ENCODE measurements at places on chromosomes 12 and 14.
A peak's percentile ranks its signal among the peaks of the same experiment; 100 is the strongest.

- H3K27ac ChIP-seq, result no peak overlapping the region
- H3K4me1 ChIP-seq, result no peaks in the 10 kb centered on the region
- no peak for DNase-seq
- no peaks in the 10 kb centered on the region for H3K27me3 ChIP-seq
- H3K4me3 ChIP-seq, result no peak overlapping the region
- H3K36me3 ChIP-seq, result no peaks in the 10 kb centered on the region
These were observed 12.2 kb upstream of the KLC1 start for GRCh38 chr14:103616635-103617300.

DNA sequence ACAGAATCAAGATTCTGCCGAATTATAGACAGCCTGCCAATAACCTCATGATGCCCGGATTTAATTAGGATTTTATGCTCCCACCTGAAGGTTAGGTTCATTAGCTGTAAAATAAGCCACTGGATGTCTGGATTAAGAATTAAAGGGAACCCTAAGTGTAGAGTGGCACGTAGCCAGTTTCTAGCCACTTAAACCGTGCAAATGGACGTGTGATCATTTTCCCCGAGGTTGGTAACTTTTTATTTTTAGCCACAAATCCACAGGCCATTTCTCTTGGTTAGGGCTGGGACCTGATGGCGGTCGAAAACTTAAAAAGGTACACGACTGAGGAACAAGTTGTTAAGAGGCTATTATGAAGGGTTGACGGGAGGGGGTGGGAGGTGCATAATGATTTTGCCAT is 127.3 kb upstream of the TMPO start:
- H3K27me3 ChIP-seq, result no peaks in the 10 kb centered on the region
- H3K4me1 ChIP-seq, result no peaks in the 10 kb centered on the region

DNA sequence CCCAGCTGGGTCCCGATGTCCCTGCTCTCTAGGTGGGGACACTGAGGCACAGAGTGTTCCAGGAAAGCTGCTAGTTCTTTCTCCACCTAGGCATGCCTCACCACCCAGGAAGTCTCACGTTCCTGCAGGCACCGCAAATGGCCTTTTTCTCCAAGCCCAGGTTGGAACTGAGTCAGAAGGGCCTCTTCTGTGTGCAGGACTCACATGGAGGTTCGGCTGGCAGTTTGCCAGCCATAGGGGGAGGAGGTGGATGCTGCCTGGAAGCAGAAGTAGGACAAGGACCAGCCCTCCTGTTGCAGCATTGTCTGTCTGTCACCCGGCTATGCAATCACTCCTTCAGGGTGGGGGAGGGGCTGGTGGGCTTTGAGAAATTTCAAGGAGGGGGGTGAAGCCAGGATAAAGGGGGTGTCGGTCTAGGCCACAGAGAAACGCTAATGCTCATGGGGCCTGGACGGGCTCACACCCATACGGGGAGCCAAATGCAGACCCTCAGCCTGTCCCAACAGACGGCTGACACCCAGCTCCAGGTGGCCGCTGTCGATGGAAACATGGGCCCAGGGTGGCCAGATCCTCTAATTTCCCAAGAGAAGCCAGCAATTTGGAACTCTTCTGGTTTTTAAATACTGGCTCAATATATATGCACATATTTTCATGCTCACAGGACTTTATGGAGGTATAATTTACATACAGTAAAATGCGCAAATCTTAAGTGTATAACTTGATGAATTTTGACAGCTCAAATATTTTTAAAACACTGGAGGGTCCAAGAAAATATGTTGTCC is 120.5 kb downstream of the PHETA1 start:
- DNase-seq, result no peak
- no peaks in the 10 kb centered on the region for H3K27me3 ChIP-seq
- H3K4me1 ChIP-seq, result no peaks in the 10 kb centered on the region
- no peak overlapping the region for H3K27ac ChIP-seq
- no peaks in the 10 kb centered on the region for H3K36me3 ChIP-seq

DNA sequence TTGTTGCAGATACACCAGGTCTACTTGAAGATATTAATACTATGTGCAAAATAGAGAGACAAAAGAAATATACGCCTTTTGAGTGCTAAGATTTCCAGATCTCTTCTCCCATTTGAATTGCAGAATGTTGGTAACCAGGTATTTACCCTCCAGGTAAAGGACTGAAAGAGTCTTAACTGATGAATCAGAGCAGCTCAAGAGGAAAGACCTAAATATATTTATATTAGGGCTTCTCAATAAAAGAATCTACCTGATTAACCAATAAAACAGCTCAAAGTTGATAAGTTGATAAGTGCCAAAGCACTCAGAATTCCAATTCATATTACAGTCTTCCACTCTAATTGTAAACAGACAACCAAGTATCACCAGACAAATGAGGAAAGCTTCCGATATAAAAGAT is 59.2 kb downstream of the ZNF641 start:
- no peak overlapping the region for H3K4me3 ChIP-seq
- no peak for DNase-seq

GRCh38 chr14:105059035-105059924 is 6.0 kb downstream of the GPR132 start:
- peak overlapping the region; percentile 81 for H3K27ac ChIP-seq
- DNase-seq, result peak; percentile 79
- H3K4me3 ChIP-seq, result no peak overlapping the region
- H3K4me1 ChIP-seq, result peaks cover 40% of the 10 kb centered on the region
- no peaks in the 10 kb centered on the region for H3K36me3 ChIP-seq

All from upper lobe of left lung (tissue), 6 donors.